HS-27A (cell line): ENCODE measurements at places on chromosomes 11 and 22.

GRCh38 chr22:30949934-30950660, 18.5 kb downstream of the MORC2 start:
- DNase-seq = no peak

DNA sequence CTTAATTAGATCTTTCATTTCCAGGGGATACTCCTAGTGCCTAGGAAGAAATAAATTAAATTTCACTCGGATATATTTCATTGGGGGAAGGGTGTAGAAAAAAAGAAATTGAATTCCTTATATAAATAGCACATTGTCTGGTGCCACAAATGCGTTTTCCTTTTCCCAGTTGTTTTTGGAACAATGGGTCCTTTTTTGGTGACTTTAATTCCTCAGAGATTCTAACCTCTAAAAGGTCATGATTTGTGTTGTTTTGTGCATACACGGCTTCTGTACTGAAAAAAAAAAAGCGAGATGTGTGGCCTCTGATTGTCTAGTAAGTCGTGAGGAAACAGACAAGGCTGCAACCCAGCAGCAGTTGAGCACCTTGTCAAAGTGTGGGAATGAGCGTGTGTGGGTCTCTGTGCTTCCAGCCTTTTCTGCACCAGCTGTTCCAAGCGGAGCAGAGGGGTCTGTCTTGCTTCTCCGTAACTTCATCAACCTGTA, 64.5 kb upstream of the CRTAM start:
- no peak for DNase-seq

GRCh38 chr11:88414385-88414861, 76.9 kb upstream of the CTSC start:
- DNase-seq = no peak

- DNase-seq = no peak
Measured at GRCh38 chr11:12251666-12252560, 125.5 kb upstream of the PARVA start.

DNA sequence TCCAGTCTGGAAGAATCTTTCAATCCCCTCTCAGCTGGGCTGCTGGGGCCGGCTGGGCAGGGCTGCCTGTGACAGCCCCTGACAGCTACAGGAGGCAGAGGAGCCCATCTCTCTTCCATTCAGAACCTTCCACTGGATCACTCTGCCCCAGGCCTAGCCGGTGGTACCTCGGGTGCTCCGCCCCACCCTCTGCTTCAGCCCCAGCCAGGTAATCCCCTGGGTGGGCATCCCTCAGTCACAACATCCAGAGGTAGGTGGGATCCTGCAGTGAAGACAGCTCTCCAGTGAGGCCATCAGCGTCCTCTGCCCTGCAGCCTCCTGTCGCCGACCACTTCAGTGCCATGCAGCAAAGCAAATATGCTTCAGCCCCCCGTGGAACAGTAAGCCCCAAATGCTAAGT, 223.7 kb downstream of the DSCAML1 start:
- no peak for DNase-seq

GRCh38 chr11:27211370-27212127, 151.5 kb downstream of the CCDC34 start:
- DNase-seq = no peak

DNA sequence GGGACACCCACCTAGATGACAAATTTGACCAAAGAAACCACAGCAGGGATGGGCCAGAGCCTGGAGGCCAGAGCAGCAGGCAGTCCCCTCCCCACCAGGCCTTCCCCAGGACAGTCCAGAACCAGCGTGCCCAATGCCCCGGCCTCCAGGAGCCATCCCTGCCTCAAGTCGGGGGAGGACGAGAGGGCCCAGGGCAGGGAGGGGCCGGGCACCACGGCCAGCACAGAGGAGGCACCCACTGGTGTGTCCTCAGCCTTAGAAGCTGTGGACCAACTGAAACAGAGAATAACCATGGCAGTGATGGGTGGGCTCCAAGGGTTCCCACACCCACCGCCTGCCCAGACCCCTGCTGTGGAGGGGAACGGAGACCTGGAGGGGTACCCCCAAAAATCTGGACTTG, 28.3 kb upstream of the TCF20 start:
- no peak for DNase-seq

GRCh38 chr22:50396751-50397370, 53.7 kb downstream of the PPP6R2 start:
- DNase-seq = no peak

GRCh38 chr22:24728790-24729637, 45.5 kb downstream of the PIWIL3 start:
- DNase-seq = no peak

DNA sequence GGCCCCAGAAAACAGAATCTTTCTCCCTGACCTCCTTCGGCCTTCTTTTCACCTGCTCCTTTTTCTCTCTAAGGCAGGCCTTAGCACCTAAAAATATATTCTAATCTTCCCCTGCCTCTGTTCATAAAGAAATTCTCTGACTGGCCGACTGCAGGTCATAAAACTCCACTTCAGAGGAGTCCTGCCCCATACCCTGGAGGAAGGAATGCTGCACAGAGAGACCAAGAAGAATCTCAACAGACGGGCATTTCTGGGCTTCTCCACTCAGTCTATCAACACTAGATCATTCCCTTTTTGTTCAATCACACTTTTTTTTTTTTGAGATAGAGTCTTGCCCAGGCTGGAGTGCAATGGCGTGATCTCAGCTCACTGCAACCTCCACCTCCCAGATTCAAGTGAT, 19.7 kb upstream of the PGA3 start:
- no peak for DNase-seq

- no peak for DNase-seq
Measured at GRCh38 chr11:67665541-67666302, 8.7 kb downstream of the ALDH3B2 start.

DNA sequence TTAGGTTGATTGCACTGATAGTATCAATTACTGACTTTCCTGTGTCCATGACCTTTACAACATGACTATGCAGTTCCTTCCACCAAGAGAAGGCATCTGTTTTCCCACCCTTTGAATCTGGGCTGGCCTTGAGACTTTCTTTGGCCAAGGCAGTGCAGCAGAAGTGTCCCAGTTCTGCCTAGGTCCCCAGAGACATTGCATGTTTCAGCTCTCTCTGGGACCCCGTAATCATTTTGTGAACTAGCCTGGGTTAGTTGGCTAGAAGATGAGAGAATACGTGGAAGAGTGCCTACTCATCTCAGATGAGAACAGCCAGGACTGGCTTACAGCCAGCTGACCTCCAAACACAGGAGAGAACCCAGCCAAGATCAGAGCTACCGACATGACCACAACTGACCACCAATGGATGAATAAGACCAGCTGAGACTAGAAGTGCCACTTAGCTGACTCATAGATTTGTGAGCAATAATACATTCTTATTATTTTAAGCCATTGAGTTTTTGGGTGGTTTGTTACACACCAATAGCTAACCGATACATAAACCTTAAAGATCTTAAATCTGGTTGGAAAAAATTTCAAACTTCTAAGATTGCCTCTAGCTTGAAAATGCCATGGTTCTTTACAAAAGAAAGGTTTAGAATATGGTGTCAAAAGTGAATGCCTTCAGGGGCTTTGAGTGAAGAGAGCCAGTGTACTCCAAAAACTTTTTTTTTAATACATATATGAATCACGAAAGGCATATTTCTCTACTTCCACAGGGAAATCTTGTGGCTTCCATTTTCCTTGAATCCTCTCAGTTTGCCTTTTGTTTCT, 145.2 kb downstream of the FBXO7 start:
- DNase-seq = peak; percentile 38

DNA sequence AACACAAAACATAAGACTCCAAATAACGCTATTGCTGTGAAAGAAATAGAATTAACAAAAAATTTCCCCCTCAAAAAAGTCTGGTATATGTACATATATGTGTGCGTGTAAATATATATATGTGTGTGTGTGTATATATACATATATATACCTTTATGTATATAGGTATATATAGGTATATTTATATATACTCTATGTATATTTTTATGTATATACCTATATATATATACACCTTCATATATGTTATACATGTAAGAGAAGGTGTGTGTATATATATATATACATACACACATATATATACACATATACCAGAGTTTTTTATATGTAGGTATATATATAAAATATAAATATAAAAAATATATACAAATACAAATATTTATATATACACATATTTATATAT, 199.2 kb downstream of the RAB38 start:
- DNase-seq = no peak

DNA sequence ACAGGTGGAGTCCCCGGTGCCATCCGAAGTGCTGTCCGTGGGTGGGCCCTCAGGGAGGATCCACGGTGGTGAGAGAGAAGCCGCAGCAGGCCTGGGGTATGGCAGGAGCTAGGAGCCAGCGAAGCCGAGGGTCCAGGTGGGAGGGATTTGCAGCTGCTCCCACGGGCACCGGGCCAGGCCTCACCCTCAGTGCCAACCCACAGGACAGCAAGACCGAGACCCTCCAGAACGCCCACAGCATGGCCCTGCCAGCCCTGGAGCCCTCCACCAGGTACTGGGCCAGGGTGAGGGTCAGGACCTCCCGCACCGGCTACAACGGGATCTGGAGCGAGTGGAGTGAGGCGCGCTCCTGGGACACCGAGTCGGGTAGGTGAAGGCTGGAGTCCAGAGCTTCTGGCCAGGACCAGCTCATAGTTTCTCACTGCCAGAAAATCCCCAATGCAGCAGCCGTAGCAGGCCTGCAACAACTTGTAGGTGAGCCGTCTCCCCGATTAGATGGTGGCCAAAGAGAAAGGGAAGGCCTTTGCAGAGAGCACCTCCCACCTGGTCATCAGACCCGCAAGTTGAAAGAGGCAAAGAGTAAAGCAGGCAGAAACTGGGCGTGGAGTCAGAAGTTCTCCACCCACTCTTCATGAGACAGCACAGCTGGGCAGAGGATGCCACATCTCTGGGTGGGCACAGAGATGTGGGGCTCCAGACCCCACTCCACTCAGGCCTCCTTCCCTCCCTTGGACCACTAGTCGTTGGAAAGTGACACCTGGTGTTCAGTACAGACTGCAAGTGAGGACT, 20.4 kb downstream of the CSF2RB start:
- DNase-seq = no peak

DNA sequence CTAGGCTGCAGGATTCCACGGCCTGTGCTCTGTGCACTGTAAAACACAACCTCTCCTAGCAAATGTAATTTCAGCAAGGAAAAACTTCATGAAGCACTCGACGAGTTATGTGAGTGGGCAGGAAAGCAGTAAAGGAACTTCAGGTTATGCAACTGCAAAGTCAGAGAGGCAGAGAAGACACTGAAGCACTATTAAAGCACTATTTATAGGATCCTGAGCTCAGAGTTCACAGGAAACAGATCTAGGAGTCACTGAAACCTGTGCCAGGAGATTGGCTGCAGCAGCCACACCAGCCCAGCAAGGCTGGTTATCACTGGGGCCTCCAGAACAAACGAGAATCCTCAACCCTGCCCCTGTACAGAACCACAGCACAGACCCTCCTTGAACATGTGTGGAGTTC, 2.5 kb downstream of the SMIM35 start:
- DNase-seq = no peak
